ENCODE measurements at places on chromosomes 2 and 18.
A peak's percentile ranks its signal among the peaks of the same experiment; 100 is the strongest.

DNA sequence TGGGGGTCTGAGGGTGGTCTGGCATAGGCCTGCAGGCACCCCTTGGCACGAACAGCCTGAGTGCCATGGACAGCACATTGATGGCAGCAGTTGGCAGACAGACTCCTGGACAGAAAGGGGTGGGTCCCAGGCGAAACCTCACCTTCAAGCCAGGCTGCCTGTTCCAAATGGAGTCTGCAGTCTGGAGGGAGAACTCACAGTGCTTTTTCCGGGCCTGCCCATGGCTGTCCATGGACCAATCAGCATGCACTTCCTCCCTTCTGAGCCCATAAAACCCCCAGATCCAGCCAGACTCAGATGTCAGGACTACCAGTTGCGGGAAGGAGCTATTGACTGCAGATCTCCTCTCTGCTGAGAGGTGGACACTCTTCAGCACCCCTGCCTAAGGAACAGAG is 694.6 kb upstream of the ACVR2A start:
- DNase-seq: no peak

DNA sequence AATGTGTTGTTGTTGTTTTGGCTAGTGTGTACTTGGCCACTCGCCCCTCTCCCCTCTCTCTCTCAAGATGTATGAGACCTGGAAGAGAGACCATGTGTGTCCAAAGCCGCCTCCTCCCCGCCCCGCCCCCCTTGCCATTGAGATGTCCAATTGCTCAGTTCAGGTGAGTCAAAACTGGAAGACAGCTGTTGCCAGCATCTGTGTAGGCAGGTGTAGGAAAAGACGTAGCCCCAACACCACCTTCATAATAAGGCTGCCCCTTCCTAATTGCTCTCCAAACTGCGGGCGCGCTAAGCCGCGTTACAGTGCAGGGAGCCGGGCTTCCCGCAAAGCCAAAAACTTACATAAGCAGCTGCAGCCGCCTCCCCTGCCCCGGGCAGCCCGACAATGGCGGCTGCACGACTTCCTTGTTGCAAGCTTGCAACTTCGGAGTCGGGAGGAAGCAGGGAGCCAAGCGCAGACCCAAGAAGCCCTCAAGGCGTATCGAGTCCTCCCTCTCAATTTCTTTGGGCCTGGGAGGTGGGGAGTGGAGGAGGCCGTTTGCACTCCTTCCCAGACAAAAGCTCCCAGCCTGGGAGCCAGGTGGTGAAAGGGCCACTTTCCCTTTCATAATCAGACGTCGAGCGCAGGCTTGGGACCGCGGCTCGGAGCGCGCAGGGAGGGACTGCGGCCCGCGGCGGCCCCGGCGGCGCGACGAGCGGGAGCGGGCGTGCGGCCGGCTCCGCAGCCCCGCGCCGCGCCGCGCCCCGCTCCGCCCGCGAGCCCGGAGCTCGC is 882 bp downstream of the ZBTB14 start:
- DNase-seq: peak; percentile 16

GRCh38 chr2:53452957-53453748 is 314.5 kb upstream of the CHAC2 start:
- no peak for DNase-seq

DNA sequence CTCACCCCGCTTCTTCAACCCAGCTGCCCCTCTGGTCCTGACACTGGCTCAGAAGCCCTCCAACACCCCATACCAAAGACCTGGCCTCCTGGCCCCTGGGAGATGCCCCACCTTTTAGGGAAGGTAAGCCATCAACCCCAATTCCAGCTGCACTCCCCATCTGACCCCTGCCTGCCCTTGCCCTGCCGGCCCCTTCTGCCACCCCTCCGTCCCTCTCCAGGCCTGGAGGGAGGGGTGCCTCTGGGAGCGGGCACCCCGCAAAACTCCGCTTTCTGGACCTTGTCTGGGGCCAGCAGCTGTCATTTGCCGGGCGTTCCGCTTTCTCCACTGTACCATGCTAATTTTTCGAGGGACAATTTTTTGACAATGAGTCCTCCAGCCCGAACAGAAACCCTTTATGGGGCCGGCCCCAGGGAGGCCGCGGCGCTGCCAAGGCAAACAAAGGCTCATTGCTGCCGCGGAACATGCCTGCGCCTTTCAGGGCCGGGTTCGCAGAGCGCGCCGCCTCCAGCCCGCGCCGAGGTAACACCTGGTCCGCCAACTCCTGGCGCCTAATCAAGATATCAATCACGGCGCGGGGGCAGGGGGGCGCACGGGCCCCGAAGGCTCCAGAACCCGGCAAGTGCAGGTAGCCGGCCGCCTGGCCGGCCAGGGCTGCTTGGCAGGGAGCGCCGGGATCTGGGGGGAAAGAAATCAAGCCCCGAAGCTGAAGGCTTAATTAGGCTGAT is 96.0 kb downstream of the INHBB start:
- DNase-seq: no peak

DNA sequence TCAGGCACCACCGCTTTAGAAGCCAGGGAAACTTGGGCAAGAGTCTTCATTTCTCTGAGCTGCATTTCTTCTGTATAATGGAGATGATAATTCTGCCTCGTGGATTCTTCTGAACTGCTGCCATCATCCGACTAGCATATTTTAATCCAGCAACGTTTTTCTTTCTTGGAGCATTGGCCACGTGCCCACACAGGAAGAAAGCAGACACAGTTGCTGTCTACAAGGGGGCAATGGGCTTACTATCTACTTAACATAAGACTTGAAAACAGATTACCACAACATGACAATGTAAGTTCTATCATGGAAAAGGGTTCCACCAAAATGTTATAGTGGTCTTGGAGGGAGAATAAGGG is 176.5 kb downstream of the FAM210A start:
- no peak for DNase-seq

DNA sequence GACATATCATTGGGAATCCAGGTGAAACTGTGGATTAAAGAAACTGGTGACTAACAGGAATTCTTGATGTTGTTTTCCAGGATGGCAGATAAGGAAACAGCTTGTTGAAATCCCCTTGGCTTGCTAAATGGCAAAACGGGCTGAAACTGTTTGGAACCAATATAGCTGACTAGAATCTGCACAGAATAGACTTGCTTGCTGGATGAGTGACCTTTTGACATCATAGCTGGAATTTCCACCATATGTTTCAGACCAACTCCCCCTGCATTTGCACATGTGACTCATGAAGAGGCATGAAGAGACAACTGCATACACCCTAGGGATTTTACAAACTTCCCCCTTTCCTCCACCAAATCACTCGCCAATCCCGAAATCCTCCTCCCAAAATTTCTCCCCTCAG is 87.7 kb upstream of the LYPD1 start:
- DNase-seq: no peak

- no peak for DNase-seq
Measured at GRCh38 chr2:186348200-186348599, 137.9 kb upstream of the ZC3H15 start.

- no peak for DNase-seq
Measured at GRCh38 chr2:68366083-68366560, 1.0 kb downstream of the PLEK start.

DNA sequence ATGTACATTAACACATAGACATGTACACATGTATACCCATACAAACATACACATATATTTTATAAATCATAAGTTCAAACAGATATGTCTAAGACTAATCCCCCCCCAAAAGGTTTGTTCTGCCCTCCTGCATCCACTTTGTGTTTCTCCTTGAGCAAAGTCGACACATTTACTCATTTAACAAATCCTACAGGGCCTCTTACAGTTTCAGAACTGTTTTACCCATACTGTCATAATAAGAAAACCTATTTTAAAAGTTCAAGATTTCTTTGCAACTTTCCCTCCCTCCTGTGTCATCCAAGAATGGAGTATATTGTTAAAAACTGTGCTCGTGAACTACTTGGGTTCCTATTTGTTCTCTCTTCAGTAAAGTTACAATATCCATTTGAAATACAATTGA is 166.7 kb downstream of the L3MBTL4 start:
- no peak for DNase-seq

GRCh38 chr2:226559536-226559935 is 240.1 kb downstream of the IRS1 start:
- no peak for DNase-seq

GRCh38 chr2:11540996-11541692 is 7.3 kb downstream of the GREB1 start:
- no peak for DNase-seq

DNA sequence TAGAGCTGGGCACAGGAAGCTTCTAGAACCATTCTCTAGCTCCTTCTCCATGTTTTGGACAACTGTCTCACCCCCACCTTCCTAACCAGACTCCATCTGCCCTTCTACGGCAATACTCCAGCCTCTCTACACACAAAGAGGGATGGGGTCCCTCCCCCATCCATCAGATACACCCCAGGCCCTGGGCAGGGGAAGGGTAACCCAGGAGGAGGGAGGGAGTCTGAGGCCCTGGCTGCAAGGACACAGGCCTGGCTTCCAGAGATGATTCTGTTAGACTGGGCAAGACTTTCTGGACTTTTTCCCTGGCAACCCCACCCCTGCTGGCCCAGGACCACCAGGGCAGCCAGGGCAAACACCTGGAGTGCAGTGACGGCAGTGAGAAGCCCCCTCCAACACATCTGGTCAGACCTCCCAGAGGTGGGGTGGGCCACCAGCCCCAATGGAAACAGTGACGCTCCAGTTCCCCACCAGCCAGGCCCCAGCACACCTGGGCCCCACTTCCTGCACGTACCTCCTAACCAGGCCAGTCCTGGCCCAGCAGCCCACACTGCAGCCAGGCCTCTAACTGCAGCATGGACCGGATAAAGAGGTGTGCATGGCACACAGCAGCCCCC is 6.5 kb downstream of the CYP26B1 start:
- DNase-seq: no peak

- no peak for DNase-seq
Measured at GRCh38 chr2:233428008-233428407, 73.7 kb downstream of the DGKD start.

GRCh38 chr2:204977914-204978313 is 432.6 kb downstream of the PARD3B start:
- DNase-seq: no peak

GRCh38 chr2:2057125-2057721 is 273.9 kb downstream of the MYT1L start:
- DNase-seq: peak; percentile 2

- no peak for DNase-seq
Measured at GRCh38 chr18:8706791-8707555, 1.6 kb downstream of the MTCL1 start.

DNA sequence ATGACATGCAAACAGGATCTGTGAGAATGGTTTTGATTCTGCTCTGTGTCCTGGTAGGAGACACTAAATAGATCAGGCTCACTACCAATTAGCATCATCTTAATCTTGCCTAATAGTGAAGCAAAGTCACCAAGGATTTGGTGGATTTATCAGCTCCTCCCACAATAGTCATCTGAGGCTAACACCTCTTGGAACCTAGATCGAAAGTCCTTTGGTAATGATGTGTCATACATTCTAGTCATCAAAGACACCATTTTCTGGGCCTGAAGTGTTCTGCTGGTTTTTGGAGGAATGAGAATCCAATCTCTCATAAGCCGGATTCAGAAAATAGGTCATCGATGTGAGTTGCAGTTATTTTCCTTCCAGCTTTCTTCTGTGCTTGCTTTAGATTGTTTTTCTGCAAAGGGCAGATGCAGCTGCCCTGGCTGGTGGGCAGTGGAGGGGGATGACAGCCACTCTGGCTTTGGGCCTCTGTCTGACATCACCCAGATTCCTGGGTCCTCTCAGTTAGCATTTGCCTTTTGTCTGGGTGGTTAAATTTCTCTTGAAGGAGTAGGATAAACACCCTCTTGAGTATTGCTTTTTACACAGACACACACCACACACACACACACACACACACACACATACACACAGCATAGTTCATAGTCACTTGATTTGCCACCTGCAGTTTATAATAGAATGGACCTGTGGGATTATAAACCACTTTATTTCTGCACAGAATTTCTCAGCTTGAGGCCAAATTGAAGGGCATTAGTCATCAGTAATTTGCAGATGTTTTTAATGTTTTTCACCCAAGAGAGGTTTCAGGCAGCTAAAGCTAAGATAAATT is at the start of gene MYO3B:
TSS of gene MYO3B (plus strand) at position 198 of the 832 bp plus-strand sequence. CDS start at position 339, 141 bp downstream.
- no peak for DNase-seq

- DNase-seq: no peak
Measured at GRCh38 chr18:63311118-63312018, 8.2 kb downstream of the BCL2 start.

DNA sequence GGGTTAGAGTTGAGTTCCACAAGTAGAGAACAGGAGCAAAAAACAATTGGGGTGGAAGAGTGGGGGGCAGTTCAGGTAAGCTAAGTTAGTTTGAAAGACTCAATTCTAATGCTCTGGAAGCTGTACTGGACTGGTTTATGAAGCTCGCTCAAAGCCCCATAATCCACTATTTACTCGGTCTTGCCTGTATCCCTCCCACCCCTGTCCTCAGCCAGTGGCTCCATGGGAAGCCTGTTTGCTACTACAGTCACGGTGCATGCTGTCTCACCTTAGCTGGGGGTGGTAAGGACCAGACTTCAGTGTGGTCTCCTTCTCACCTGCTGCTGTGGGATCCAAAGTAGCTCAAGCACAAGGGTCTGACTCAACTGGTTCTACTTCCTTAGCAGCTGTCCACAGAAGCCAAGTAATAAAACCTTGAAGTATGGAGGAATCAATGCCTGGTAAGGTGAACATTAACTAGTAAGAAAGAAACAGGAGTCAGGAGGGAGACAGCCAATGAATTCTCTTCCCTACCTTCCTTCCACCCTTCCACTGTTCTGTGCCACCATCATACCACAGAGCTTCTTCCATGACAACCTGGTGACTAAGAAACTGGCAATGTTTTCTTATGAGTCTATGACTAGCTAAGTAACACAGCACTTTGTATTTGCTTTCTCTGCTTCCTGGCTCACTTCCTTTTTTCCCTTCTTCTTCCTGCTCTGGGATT is 230.8 kb downstream of the SRBD1 start:
- DNase-seq: no peak

GRCh38 chr2:239727776-239728600 is 297.2 kb downstream of the NDUFA10 start:
- no peak for DNase-seq

GRCh38 chr18:35661483-35662146 is 80.1 kb downstream of the GALNT1 start:
- no peak for DNase-seq

GRCh38 chr2:237205561-237205971 is 119.9 kb downstream of the COPS8 start:
- DNase-seq: no peak

DNA sequence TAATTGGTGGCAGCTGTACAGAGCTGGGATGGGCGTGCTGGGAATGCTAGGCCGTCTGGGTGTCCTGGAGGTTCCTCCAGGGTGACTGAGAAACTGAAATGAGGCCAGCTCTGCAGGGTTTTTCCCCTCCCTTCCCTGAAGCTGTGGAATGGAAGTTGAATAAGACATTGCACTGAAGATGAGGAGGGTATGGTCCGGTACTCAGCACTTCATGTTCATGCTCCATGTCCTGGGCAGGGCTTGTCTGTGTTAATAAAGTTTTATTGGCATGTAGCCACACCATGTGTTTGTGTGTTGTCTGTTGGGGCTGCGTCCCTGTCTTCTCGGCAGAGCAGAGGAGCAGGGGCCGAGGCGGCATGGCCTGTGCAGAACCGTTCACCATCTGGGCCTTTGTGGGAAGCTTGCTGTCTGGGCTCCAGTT is 154.0 kb downstream of the LDLRAD4 start:
- no peak for DNase-seq

Measured in activated CD8-positive, alpha-beta memory T cell treated with anti-CD3 and anti-CD28 coated beads for 1 hour (primary cell).